ENCODE measurements at places on chromosomes 2 and 18.
A peak's percentile ranks its signal among the peaks of the same experiment; 100 is the strongest.

DNA sequence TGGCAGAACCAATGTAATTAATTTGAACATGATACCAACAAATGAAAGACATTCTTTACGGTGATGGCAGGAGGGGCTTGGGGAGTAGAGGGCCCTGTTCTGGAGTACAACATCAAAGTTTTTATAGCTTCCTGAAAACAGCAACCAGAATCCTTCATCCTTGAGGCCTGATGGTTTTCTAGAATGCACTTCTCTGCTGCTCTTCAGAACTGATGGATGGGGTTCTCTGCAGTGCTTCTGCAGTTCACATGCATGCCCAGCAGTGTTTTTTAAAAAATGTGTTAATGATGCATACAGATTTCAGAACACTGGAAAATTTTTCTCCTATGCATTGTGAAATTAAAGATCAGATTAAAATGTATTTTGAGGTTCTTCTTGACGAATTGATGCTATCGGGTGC is 2.5 kb downstream of the LTBP1 start:
- no peak for DNase-seq

GRCh38 chr18:25921677-25922421 is 168.6 kb downstream of the SS18 start:
- peak; percentile 56 for DNase-seq

DNA sequence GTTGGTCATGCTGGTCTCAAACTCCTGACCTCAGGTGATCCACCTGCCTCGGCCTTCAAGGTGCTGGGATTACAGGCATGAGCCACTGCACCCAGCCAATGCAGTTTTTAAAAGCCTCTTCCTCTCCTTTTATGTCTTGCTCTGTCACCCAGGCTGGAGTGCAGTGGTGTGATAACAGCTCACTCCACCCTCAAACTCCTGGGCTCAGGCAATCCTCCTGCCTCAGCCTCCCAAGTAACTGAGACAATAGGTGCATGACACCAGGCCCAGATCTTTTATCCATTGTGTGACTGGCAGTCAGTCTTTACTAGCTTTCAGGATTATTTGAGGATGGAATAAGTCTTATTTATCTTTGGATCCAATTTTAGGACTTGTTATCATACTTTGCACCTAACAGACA is 13.2 kb downstream of the KCTD18 start:
- DNase-seq, result no peak

DNA sequence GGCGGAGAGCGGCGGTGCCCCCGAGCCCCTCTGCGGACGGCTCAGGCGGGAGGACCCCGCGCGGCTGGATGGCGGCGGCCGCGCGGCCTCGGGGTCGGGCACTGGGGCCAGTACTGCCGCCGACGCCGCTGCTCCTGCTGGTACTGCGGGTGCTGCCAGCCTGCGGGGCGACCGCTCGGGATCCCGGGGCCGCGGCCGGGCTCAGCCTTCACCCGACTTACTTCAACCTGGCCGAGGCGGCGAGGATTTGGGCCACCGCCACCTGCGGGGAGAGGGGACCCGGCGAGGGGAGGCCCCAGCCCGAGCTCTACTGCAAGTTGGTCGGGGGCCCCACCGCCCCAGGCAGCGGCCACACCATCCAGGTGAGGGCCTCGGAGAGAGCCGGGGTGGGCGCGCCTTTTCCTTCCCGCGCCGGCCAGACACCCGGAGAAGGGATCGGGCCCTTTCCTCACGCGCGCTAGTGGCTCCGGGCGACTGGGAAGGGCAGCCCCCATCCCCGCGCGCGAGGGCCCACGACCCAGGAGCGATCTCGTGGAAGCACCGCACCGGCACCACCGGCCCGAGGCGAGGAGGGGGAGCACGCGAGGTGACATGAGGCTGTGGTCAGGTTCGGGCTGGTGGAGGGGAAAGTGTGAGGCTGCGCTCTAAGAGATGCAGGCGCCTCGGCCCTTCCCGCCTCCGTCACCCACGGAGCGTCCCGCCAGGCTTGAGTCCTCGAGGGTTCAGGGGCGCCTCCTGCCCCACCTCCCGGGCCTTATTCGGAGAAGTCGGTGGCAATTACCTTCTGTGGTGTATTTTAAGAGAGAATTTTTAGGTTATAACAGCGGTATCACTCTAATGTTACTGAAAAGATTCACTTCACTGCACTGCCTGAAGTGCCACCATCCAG is 607 bp downstream of the LAMA3 start:
- DNase-seq, result peak; percentile 39

- DNase-seq, result no peak
Measured at GRCh38 chr2:52844701-52845423, 922.7 kb upstream of the CHAC2 start.

- no peak for DNase-seq
Measured at GRCh38 chr18:57780706-57781347, 22.3 kb downstream of the ATP8B1 start.

DNA sequence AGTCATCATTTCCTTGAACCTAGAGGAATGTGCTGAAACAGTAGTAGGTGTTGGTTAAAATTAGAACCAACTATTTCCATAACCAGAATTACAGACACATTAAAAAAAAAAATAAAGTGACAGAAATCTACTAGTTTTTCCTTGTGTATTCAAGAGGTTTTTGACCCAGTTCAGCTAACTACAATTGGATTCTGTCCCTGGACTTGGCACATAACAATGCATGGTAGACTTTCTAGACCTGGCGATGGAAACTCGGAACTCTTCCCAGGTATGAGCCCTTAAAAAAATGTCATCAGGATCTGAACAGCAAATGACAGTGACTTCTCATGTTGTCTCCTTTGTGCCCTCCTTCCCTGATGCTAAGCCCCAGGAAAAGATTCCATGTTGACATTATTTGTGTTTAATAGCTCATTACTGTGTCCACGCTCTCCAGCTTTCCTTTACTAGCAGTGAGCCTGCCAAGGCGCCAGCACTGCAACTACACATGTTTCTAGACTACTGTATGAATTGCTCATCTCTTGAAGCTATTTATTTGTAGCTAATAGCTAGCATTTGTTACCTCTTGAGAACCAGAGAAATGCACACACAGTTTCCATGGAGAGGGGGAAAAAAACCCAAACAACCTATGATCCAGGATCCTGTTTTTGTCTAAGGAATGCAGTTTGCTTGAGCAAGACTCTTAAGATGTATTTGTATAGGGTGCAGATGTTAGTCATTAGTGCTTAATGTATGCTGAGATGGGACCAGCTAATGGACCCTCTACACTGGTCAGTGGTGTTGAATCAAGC is 148.5 kb downstream of the FMNL2 start:
- no peak for DNase-seq

Data from activated T-cell treated with anti-CD3 and anti-CD28 coated beads, Interleukin-2, amount 50 U/mL, for 48 hours (primary cell).